CD14-positive monocyte (primary cell): ENCODE measurements at places on chromosomes 16 and 17.

GRCh38 chr16:31874366-31875111 is 932 bp downstream of the ZNF267 start:
- DNase-seq = peak; percentile 89

- DNase-seq = no peak
These were observed 12.6 kb upstream of the POLR3E start for GRCh38 chr16:22284637-22285036.

- no peak for DNase-seq
These were observed 24.5 kb upstream of the DUSP14 start for GRCh38 chr17:37465069-37465616.

GRCh38 chr17:1506649-1507267 is 9.7 kb downstream of the INPP5K start:
- DNase-seq = no peak

DNA sequence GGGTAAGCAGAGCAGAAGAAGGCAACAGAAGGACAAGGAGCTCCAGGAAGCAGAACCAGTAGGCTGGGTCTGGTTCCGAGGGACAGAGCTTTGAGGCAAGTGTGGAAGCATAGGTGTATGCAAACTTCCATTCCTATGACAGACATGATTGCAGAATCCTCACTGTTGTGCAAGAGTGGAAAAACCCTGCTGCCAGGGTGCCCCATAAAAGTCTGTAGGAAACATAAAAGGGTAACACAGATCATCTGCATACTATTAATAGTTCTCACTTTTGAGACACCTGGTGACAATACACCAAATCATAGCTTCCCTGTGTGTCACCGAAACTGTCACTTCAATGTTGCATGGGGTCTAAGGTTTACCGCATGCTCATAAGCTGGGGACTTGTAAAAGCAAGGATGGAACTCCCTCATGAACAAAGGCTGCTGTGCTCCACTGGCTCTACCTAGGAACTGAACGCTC is 39.7 kb downstream of the ARHGAP17 start:
- peak; percentile 68 for DNase-seq
